ENCODE measurements at places on chromosomes 4 and X.

DNA sequence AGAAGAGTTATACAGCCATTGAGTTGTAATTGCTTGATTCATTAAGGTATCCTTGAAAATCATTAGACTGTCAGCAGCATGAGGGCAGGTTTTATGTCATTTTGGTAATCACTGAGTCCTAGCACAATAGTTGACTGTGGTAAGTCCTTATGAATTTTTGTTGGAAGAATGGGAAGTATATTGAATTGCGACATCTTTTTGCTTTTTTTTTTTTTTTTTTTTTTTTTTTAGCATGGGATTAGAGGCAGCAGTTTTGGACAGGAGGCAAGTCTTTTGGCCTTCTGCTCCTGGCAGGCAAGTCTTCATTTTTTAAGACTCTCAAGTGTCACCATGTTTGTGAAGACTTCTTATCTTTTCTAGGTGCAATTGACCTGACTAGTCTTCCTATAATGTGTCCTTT is 29.7 kb downstream of the PRRG1 start:
- no peak for DNase-seq

- DNase-seq = no peak
Observed at GRCh38 chr4:113869743-113870375, 108.3 kb upstream of the CAMK2D start.

DNA sequence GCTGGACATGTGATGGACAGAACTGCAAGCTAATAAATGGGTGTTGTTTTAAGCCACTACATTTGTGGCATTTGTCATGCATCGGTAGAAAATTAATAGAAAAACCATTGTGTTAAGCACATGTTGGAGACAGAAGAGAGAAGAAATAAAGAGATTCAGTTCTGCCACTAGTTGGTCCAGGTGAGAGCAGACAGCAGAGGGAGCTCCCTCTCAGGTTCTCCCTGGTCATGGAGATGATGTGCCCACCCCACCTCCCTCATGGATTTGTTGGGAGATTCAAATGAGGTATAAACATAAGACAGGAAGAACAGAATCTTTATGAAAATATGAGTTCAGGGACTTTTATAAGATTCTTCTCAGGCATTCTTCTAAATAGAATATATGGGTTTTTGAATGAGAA is 36.8 kb upstream of the OCIAD2 start:
- no peak for DNase-seq

DNA sequence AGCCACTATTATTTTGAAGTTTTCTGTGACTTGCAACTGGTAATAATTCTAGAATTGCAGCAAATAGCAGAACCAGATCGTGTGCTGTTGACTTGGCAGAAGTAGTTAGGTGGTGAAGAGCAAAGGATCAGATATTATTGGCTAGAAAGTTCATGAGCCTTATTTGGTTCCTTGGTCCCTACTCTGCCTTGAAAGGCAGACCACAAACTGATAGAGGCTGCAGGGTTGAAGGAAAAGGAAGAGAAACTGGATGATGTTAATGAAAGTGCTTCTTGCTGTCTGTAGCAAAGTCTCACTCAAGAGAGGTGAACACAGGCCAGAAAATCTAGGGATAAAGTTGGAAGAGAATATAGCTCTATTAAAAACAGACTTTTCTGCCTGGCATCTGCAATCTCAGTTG is 41.2 kb upstream of the RNF150 start:
- DNase-seq = no peak

DNA sequence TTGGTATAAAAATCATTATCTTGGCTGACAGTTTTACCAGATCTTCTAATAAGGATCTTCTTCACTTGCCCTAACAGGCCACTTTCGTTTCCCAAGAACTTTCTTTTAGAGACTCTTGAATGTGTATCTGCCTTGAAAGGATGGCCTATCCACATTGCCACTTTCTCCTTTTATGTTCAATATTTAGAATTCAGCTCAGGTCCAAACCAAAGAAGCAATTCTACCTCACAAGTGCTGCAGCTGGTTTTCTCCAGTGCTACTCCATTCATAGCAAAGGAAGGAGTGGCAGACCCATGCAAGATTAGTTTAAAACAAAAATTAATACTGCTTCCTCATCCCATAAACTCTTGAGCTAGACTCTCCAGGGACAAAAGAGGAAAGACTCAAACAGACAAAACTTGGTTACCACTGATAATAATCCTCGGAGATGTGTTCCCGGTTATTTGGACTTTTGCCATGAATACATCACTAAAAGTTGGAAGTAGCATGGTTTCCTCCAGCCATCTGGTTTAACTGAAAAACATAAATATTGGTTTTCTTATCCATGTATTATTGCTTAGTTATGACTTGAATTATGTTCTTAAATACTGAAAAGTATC is 401.8 kb downstream of the PABPC4L start:
- DNase-seq = no peak
